HepG2 (cell line): ENCODE measurements at places on chromosomes 1 and 21. TPM values are rescaled to one million over a fixed set of nuclear protein-coding genes. Genes with fewer than 3 reads are reported as not detected.

Gene NHLH1
- polyA plus RNA-seq = 0.44 and 0.57 TPM in 2 replicates

Gene CD1B
- not detected in 2 replicates for polyA plus RNA-seq

DNA sequence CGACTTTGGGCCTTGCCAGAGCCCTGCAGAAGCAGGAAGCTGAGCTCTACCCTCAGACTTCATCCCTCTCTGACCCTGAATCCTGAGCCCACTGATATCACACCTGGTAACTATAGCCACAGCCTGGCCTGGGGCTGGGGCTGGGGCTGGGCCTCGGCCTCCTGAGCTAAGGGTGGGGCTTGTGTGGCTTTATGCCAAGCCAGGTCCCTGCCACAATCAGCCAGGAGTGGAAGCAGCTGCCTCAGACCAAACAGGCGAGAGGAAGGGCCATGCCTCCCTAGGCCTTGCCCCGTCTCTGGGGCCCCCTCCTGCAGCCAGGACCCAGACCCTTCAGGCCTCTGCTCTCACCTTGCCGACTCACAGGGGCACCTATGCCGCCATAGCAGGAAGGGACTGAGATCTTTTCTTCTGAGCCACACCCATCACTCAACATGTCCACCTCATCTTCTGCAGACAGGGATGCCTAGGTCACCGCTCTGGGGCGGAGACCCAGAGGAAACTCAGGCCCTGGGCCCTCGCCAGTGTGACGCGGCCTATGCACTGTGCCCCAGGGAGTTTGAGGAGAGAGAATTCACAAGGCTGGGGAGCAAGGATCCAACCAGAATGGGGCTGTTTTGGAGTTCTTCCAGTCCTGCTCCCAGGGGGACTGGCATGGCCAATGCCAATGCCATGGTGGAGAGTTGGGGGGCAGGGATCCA lies 5.7 kb downstream of the UBXN11 start:
- no peak for DNase-seq

GRCh38 chr1:95744731-95745130 lies 510.7 kb downstream of the RWDD3 start:
- DNase-seq = no peak

Gene CCDC24
- 1.4 and 1.8 TPM in 2 replicates for polyA plus RNA-seq

Gene COL8A2
- polyA plus RNA-seq = 0.13 and 0.24 TPM in 2 replicates

DNA sequence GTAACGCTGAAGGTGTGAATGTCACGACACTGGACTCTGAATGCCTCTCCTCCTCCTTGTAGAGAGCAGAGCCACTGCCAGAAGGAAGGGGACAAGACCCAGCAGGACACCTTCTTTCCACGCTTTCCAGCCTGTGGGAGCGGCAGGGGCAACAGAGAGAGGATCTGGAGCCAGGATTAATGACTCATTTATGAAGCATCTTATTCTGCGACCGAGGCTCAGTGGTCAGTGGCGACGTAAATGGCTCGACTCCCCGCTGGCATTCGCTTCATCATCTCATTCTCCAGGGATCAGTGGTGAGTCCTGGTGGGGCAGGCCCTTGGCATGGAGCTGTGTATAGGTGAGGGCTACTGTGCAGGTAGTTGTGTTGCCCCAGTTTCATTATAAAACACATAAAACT lies 4.6 kb downstream of the SLC37A1 start:
- no peak for DNase-seq

Gene TMEM52
- 13.2 and 15.3 TPM in 2 replicates for polyA plus RNA-seq

- no peak for DNase-seq
These were observed 5.4 kb downstream of the OLFML3 start for GRCh38 chr1:113984710-113985109.

Gene ZNF436
- 4.3 TPM in 2 replicates for polyA plus RNA-seq

GRCh38 chr21:42923553-42924432 lies 1.6 kb downstream of the ERVH48-1 start:
- peak; percentile 83 for DNase-seq

Gene KRTAP21-2
- polyA plus RNA-seq = not detected in 2 replicates

Gene EFNA4
- polyA plus RNA-seq = 12.0 and 13.9 TPM in 2 replicates

DNA sequence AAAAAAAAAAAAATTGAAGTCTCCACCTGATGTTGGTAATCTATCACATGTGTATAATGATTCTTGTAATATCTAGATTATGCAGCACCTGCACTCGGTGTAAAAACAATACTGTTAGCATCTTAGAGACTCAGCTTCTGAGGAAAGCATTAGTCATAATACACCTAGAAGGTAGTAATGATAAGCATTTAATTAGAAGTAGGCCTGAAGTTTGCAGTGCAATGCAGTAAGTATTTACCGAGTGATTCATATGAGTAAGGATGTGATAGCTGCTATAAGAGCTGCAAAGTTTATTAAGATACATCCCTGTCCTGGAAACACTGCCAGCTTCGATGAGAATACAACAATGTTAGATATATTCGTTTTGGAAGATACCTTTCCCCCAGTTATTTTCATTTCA lies 196.4 kb downstream of the GREM2 start:
- no peak for DNase-seq

Gene G0S2
- polyA plus RNA-seq = not detected in 2 replicates

DNA sequence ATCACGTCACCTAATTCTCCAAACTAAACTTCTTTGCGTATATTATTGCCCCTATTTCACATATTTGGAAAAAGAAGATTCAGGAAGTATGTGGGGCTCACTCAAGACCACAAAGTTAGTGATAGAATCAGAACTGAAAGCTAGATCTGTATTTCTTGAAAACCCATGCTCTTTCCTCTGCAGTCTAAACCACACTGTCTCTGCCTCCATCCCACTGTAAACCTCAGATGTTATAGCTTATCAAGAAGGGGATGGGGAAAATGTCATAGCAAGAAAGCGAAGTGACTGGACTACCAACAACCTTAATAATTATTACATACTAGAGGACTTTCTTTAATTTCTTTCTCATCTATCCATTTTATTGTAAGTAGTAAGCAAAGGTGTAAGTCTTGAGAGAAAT lies 257.7 kb upstream of the SGIP1 start:
- no peak for DNase-seq

DNA sequence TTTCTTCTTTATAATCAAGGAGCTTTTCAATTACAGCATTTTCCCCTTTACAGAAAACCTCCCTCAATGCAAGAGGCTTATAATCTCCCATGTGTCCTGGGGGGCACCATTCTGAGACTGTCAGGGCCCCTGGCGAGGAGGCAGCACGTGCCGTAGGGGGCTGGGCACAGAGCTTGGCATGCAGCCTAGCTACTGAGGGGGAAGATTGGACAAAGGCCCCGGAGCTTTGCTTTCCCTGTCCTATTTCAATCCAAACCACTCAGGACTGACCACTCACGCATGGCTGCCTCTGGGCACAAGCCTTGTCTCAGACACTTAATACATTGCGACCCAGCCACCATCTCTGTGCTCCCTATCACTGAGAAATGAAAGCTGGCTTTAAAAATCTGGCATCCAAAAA lies 2.8 kb upstream of the RAP1GAP start:
- DNase-seq = no peak

DNA sequence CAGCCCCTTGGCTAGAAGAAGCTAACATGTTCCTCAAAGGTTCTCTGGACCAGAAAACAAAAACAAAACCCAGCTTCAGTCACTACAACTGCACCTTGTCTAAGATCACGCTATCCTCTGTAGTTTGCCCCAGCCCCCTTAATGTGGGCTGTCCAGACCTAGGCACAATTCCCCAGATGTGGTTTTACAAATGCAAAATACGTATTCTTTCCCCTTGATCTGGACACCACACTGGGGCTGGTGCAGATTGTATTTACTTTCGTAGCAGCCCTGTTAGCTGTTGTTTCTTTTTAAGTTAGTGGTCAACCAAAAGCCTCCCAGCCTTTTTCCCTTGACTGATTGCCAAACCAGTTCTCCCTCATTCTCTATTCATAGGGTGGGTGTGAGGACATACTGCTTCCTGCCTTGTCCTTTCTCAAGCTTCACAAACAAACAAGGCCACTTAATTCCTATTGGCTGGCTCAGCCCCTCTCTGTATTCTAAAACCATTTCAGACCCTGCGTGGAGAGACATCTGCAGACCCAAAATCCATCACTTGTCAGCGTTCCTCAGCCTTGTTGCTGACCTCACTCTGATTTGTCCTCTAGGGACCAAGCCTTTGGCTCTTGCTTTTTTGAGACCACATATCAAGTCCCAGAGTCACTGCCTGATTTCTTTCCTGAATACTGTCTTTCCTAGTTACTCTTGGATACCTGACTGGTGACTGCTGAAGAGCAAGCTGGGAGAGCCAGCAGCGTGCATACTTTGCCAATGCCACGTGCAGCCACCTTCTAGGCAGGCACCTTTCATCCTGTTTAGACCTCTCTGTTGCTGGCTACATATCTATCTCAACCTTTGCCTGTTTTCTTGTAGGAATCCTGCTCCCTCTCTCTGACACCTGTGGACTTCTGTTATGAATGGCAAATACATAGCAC lies 96.4 kb upstream of the RAB3GAP2 start:
- DNase-seq = no peak

Gene NECTIN4
- polyA plus RNA-seq = 5.9 and 9.2 TPM in 2 replicates

DNA sequence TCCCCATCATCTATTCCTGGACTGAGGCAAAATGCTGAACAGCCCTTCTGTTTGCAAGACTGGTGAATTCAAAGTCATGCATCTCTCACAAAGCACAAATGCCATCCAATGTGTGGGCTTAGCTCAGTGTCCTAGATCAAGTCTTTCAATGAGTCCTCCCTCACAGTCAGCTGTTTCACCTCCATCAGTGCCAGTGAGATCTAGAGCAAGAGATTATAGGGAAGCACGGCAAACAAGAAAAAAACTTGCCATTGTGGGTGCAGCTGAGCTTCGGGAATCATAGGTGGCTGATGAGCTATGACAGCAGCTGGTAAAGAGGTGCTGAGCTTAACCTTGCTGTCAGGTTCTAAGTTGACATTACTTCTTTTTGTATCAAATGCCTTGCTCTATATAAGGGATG lies 130.2 kb downstream of the LMX1A start:
- DNase-seq = no peak

Gene LCE1A
- polyA plus RNA-seq = not detected in 2 replicates

DNA sequence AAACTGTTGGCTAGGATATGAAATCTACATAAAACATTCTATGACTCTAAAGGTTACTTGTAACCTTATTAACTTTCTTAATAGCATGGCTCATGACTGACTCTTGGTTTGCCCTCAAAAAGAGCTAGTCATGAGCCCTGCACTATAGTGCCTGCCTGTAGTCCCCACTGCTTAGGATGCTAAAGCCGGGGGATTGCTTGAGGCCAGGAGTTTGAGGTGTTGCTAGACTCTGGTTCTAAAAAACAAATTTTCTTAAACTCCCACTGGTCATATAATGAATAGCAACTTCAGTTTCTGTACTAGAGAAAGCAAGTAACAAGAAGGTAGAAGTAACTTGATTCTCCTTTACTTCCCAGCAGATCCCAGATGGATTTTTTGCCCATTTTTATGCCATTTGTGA lies 15.8 kb upstream of the NEXN start:
- DNase-seq = no peak

Gene AMIGO1
- polyA plus RNA-seq = 0.40 and 0.85 TPM in 2 replicates

Gene OLFML2B
- not detected in 2 replicates for polyA plus RNA-seq

DNA sequence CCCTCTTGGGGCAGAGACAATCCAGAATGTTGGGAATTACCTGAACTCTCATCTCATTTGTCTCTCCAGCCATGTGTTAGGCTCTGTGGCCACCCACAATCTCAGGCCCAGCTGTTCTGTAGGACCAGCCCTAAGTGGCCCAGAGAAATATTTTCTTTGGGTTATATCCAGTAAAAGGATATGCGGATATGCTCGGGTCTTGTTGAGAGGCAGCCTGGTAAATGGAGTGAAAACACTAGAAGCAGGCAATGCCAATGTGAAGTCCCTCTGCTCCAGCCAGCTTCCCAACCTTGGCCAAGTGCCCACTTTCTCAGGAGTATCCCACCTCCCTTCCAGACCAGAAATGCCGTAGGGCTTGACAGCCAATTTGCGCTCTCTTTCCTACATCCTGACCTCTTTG lies 192.2 kb downstream of the ST6GALNAC3 start:
- no peak for DNase-seq

DNA sequence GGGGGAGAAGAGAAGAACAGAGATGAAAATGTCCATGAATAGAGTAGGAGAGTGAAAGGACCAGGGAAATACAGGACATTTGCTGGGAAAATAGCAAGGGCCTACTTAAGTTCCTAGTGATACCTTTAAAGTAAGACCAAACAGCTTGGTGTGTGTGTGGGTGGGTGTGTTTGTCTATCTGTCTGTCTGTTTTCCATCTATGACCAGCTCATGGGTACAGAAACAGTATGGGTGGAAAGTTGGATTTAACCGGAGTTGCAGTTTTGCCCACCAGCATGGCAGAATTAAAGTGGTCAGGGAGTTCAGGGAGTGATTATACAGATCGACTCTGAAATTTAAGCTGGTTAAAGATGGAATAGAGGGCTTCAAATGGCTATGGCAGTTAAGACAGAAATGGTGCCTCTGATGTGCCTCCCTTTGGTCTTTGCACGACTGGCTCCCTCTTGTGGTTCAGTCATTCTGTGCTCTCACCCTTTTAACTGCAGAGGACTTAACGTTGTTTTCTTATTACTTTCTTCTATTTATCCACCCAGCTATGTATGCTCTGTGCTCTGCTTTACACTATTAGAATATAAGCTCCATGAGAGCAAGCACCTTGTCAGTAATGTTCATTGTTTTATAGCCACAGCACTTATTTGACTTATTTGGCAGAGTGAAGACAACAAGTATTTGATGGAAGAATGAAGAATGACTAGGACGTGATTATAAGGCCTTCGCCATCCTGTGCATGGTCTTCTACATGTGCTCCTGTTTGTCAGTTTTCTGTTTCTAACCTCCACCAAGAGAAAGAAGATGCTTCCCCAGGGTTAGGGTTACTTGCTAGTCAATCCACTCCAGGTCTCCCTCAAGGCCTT lies 72.7 kb upstream of the AK4 start:
- peak; percentile 57 for DNase-seq

Gene ADGRB2
- 0.03 TPM in 1 of 2 replicates, not detected in the other for polyA plus RNA-seq

Gene SPOCD1
- 0.26 and 0.29 TPM in 2 replicates for polyA plus RNA-seq

DNA sequence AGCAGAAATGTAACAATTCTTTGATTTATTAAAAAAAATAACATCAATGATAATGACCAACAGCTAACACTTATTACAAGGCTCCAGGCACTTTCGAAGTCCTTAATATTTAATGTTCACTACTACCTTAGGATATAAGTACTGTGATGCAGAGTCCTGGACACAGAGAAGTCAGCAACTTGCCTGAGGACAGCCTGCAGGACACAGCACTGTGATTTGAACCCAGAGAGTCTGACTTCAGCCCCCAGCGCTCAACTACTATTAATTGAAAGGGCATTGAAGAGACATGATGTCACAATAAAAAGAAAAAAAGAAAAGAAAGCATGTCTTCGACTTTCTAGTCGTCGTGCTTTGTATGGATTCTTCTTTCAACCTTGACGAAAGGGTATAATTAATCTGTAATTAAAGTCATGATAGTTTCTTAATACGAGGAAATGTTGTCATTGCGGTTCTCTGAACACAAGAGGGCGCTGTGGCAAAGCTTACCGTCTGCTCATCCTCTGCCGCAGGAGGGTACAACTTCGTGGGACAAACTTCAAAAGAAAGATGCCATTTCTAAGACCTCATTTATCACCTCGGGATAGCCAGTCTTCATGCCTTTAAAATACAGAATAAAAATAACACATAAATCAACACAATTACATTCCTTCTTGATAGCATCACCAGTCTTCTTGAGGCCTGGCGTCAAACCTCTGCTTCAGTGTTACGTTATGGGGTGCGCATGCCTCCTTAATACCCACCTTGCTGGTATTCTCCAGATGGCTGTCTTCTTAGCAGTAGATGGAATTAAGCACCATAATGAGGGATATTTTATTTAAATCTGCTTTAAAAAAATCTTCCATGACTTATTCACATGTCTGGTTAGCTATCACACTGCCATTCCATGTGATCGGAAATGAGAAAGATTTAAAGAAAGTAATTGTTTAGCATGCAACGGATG lies 240.1 kb downstream of the DISC1 start:
- DNase-seq = peak; percentile 36

Gene IQCC
- polyA plus RNA-seq = 1.5 and 1.7 TPM in 2 replicates

Gene HECTD3
- 24.5 and 27.1 TPM in 2 replicates for polyA plus RNA-seq

Gene SCYL3
- polyA plus RNA-seq = 3.1 and 3.3 TPM in 2 replicates
